ENCODE measurements at places on chromosomes 16 and 17. TPM values are rescaled to one million over a fixed set of nuclear protein-coding genes. Genes with fewer than 3 reads are reported as not detected.

KRTAP4-9 gene
- total RNA-seq, result 73.5 TPM

CLDN9 gene
- not detected for total RNA-seq

BCO1 gene
- total RNA-seq, result not detected

NME4 gene
- 29.8 TPM for total RNA-seq

SLC16A6 gene
- total RNA-seq, result 10.3 TPM

CLDN7 gene
- 6.7 TPM for total RNA-seq

KDM6B gene
- total RNA-seq, result 19.0 TPM

TCAP gene
- total RNA-seq, result 0.44 TPM

TP53TG3B gene
- not detected for total RNA-seq

PRRT2 gene
- 3.6 TPM for total RNA-seq

ABCC6 gene
- total RNA-seq, result 2.1 TPM

NPIPA7 gene
- 6.9 TPM for total RNA-seq

SP2 gene
- 12.6 TPM for total RNA-seq

CHD9NB gene
- 15.4 TPM for total RNA-seq

TMC7 gene
- total RNA-seq, result 1.6 TPM

ZG16 gene
- not detected for total RNA-seq

KRTAP17-1 gene
- 1.3 TPM for total RNA-seq

NSMCE1 gene
- 29.2 TPM for total RNA-seq

DOC2A gene
- total RNA-seq, result 0.69 TPM

KRTAP9-8 gene
- 120 TPM for total RNA-seq

LRRC37A gene
- total RNA-seq, result 2.2 TPM

CCL14 gene
- total RNA-seq, result 3.5 TPM

WIPF2 gene
- 20.2 TPM for total RNA-seq

ST6GALNAC1 gene
- total RNA-seq, result 2.4 TPM

LPO gene
- total RNA-seq, result not detected

TBC1D3E gene
- total RNA-seq, result not detected

IRX5 gene
- 64.5 TPM for total RNA-seq

PLA2G10 gene
- not detected for total RNA-seq

GPR179 gene
- not detected for total RNA-seq

CHAD gene
- total RNA-seq, result 6.4 TPM

WSCD1 gene
- 2.7 TPM for total RNA-seq

SOX8 gene
- total RNA-seq, result 8.0 TPM

PIK3R6 gene
- total RNA-seq, result 2.5 TPM

MC1R gene
- total RNA-seq, result 6.5 TPM

KRT9 gene
- total RNA-seq, result 0.91 TPM

HEATR9 gene
- total RNA-seq, result not detected

KCTD11 gene
- total RNA-seq, result 30.3 TPM

SRL gene
- total RNA-seq, result 0.04 TPM

OTOA gene
- not detected for total RNA-seq

FSCN2 gene
- total RNA-seq, result 1.8 TPM

KRTAP1-1 gene
- total RNA-seq, result 5.1 TPM

SBK1 gene
- 1.3 TPM for total RNA-seq

TBC1D28 gene
- total RNA-seq, result not detected

HS3ST3A1 gene
- total RNA-seq, result 6.8 TPM

KCNG4 gene
- total RNA-seq, result not detected

DPEP1 gene
- not detected for total RNA-seq

Data from lower leg skin (tissue), 4 donors.